ENCODE measurements at places on chromosomes 2 and 18.

DNA sequence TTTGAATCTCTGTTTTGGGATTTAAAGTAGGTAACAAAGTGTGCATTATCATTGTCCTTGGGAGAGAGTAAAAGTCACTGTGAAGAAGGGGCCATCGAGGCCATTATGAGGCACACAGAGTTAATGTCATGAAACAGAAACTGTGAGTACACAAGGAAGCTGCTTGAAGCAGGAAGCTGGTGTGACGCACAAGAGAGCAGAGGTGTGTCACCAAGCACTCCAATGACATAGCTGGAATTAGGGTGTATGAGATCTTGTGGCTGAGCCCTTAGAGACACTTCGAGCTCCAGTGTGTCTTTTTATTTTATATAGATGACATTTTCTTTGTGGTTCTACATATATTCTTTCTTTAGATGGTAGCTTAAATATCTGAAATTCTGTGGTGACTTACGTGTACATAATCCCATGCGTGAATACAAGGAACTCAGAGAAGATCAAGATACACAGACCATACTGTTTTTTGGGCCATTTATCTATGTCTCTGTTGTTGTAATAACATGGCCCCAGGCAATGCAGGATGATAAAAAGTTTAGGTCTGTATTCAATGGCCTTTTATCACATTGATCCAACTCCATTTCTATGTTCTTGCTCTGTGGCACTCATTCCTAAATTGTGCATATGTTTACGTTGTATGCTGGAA lies 164.7 kb upstream of the FAM98A start:
- no peak for DNase-seq

DNA sequence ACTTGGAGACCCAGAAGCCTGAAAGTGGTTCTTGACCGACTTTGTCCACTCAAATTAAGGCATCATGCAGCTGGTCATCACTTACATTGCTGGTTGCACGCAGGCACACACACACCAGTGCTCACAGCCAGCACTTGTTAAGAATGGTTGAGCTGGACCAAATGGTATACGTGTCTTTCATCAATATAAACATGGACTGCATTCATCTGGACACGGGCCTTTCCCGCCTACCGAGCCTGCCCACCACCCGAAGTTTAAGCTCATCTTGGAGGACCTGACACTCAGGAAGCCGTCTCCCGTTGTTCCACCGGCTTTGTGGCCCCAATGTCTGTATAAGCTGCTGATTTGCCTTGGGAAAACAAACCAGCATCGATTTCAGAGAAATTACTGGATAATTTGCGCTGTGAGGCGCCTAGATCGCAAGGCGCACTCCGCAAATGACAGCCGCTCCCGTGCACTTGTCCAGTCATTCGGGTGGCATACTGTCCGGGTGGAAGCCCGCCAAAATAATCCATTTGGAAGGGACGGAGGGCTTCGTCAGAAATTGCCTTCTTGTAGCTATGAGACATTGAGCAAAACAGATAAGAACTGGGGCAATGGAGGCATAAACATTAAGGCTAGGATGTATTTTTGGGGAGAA lies 40.1 kb upstream of the AKAIN1 start:
- peak; percentile 71 for DNase-seq

GRCh38 chr2:171163261-171163660 lies 2.6 kb upstream of the TLK1 start:
- no peak for DNase-seq

GRCh38 chr2:219475697-219476651 lies 22.7 kb upstream of the GMPPA start:
- peak; percentile 46 for DNase-seq

- DNase-seq, result no peak
Measured at GRCh38 chr2:9984871-9985480, 33.5 kb downstream of the GRHL1 start.

All from NCI-H446 (cell line).